Activated CD4-positive, alpha-beta memory T cell treated with anti-CD3 and anti-CD28 coated beads, Interleukin-2, amount 10 ng/mL, durations not matched to agents 7 days and 5 days (primary cell): ENCODE measurements at places on chromosomes 16 and 17. TPM values are rescaled to one million over a fixed set of nuclear protein-coding genes. Genes with fewer than 3 reads are reported as not detected.

The HOXB2 gene
- total RNA-seq = 20.9 TPM

The SYCE1L gene
- total RNA-seq = 12.8 TPM

DNA sequence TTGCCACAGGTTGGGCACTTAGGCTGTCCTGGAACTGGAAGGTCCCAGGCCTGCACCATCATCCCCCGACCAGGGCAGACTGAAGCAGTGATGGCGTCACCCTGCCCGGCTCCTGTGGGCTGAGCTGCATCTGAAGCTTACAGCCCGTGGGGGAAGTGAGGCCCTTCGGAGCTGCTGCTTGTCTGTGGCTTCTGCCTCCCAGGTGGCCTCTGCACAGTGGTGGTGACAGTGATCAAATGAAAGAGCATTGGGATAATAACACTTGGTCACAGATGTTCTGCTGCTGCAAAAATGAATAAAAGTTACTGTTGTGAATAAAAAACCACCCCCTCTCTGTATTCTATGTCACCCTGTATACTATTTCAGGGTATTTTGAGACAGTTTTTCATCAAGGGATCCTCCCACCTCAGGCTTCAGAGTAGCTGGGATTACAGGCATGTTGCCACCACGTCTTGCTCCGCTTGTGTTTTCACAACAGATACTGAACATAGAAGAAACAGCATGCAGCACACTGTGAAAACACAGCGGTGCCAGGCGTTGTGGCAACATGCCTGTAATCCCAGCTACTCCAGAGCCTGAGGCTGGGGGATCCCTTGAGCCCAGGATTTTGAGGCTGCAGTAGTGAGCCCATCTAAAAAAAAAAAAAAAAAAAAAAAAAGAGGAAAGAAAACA lies 165.0 kb downstream of the LGALS9B start:
- no peak for DNase-seq

DNA sequence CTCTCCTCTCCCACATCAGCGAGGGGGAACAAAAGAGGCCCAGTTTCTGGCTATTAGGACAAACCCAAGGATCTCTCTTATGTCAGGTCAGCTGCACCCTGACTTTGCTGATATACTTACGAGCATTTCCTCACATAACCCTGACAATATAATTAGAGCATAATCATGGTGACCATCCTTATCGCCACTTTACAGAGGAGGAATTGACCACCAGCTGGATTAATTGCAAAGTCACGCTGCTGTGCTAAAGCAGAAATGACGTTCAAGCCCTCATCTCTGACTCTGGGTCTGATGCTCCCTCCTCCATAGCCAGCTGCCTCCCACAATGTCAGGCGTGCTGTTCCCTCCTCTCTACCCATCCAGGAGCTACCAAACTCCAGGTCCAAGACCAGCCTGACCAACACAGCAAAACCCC lies 42.6 kb downstream of the TRARG1 start:
- DNase-seq = no peak

- DNase-seq = no peak
These were observed 171.0 kb downstream of the XYLT1 start for GRCh38 chr16:17299790-17300189.

GRCh38 chr16:3938843-3939624 lies 58.5 kb upstream of the CREBBP start:
- peak; percentile 62 for DNase-seq
